ENCODE measurements at places on chromosomes 3 and 15. TPM values are rescaled to one million over a fixed set of nuclear protein-coding genes. Genes with fewer than 3 reads are reported as not detected.
A peak's percentile ranks its signal among the peaks of the same experiment; 100 is the strongest.

DNA sequence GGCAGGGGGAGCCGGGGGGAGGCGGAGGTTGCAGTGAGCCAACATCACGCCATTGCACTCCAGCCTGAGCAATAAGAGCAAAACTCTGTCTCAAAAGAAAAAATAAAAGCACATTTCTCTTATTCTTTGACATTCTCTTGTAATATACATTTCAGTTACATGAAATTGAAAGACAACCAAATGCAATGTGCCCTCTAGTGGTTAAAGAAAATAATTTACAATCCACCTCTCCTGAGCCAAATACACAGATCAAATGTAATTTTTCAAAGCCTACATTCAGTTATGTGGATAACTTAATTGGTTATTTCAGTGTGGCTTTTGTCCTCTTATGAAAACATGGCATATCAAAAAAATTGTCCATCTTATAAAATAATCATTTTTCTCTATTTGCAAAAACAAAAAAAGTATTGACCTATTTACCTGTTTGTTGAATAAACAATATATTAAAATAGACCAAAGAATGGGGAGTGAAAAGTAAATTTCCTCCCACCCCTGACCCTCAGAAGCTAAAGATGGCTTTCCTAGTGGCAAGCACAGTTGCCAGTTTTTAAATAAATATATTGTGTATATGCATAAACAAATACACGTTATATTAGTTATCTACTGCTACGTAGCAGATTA, 14.2 kb upstream of the U2SURP start:
- H3K4me3 ChIP-seq = no peak overlapping the region
- no peak overlapping the region for H3K27ac ChIP-seq
- DNase-seq = no peak

DNA sequence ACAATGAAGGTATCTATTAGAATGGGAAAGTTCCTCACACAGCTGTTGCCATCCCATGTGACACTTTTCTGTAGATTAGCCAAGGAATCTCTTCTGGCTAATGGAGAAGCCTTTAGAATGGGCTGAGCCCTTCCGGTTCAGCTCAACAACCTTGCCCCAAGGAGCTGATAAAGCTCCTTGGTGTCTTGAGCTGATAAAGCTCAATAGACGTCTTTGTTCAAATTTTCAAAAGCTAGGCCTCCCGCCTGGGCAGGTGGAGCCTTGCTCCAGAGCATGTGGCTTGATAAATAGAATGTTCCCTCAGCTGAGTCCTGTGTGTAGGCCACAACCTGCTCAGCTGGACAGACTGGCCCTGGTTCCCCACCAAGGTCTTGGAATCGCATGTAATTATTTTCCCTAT, 7.2 kb upstream of the BNIP2 start:
- H3K27ac ChIP-seq = no peak overlapping the region
- H3K4me1 ChIP-seq = no peaks in the 10 kb centered on the region
- peaks cover 4% of the 10 kb centered on the region for H3K27me3 ChIP-seq
- no peaks in the 10 kb centered on the region for H3K36me3 ChIP-seq
- H3K4me3 ChIP-seq = no peak overlapping the region

GRCh38 chr3:32397941-32398340, 6.3 kb downstream of the CMTM7 start:
- DNase-seq = no peak
- no peak overlapping the region for H3K4me3 ChIP-seq
- peaks cover 4% of the 10 kb centered on the region for H3K36me3 ChIP-seq
- H3K27me3 ChIP-seq = no peaks in the 10 kb centered on the region
- H3K27ac ChIP-seq = peak overlapping the region; percentile 3

DNA sequence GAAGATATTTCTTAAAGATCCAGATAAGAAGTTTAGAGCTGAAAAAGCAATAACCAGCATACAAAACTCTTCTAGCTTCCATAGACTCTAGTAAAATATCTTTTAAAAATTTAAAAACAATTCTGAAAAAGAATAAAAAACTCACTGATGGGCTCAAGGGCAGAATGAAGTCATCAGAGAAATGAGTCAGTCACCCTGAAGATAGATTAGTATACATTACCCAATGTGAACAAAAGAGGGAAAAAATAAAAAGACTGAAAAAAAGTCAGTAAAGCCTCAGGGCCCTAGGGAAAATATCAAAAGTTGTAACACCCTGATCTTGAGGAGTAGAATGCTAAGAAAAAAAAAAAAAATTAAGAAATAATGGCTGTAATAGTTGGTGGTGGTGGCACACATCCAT, 11.4 kb downstream of the DET1 start:
- H3K27ac ChIP-seq = no peak overlapping the region
- H3K4me1 ChIP-seq = no peaks in the 10 kb centered on the region
- no peaks in the 10 kb centered on the region for H3K27me3 ChIP-seq
- DNase-seq = no peak
- peaks cover 12% of the 10 kb centered on the region for H3K36me3 ChIP-seq

TOPBP1 gene
- total RNA-seq = 103 TPM

DNA sequence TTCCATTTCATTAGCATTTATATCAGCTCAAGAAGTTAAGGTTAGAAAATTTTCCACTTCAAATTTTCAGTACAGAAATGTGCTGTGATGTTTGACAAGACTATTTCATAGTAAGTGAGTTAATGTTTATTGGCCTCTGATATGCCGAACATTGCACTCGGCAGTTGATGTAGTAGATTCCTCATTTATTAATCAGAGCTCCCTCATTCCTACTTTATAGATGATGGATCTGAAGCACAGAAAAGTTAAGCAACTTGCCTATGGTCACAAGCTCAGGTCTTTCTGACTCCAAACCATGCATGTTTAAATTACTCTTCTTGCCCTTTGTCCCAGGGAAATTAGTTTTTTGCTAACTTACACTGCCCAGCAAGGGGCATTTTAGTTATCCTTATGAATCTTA, 92.0 kb downstream of the ATG7 start:
- no peaks in the 10 kb centered on the region for H3K27me3 ChIP-seq
- H3K4me1 ChIP-seq = peaks cover 10% of the 10 kb centered on the region
- H3K36me3 ChIP-seq = peaks cover 36% of the 10 kb centered on the region
- no peak overlapping the region for H3K27ac ChIP-seq
- no peak for DNase-seq

GOLGA6D gene
- 0.12 TPM for total RNA-seq

- H3K4me1 ChIP-seq = peaks cover 15% of the 10 kb centered on the region
- H3K27me3 ChIP-seq = no peaks in the 10 kb centered on the region
- DNase-seq = no peak
- H3K4me3 ChIP-seq = no peak overlapping the region
- H3K36me3 ChIP-seq = peaks cover 2% of the 10 kb centered on the region
These were observed 166.8 kb upstream of the TGFBR2 start for GRCh38 chr3:30439451-30440053.

AMIGO3 gene
- total RNA-seq = 1.2 TPM

KLF15 gene
- total RNA-seq = not detected

DNA sequence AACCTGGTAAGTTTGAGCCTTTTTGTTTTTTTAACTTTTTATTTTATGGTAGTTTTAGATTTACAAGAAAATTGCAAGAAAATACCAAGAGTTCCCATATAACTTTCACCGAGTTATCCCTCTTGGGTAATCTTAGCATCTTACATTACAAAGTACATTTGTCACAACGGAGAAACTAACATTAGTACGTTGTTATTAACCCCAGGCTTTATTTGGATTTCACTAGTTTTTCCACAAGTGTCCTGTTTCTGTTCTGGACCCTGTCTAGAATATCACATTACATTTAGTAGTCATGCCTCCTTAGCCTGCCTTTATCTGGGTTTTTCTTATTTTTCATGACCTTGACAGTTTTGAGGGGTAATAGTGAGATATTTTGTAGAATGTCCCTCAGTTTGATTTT, 53.5 kb upstream of the KPNA4 start:
- peaks cover 32% of the 10 kb centered on the region for H3K27me3 ChIP-seq
- no peaks in the 10 kb centered on the region for H3K4me1 ChIP-seq
- H3K27ac ChIP-seq = no peak overlapping the region
- no peak overlapping the region for H3K4me3 ChIP-seq

- no peaks in the 10 kb centered on the region for H3K4me1 ChIP-seq
- no peak overlapping the region for H3K4me3 ChIP-seq
- no peaks in the 10 kb centered on the region for H3K36me3 ChIP-seq
These were observed 392.6 kb upstream of the ADAMTS9 start for GRCh38 chr3:65080432-65080831.

- no peak for DNase-seq
- H3K4me3 ChIP-seq = no peak overlapping the region
- no peaks in the 10 kb centered on the region for H3K4me1 ChIP-seq
- H3K27me3 ChIP-seq = peaks cover 9% of the 10 kb centered on the region
- no peak overlapping the region for H3K27ac ChIP-seq
These were observed 119.3 kb downstream of the P3H2 start for GRCh38 chr3:190001426-190001825.

SEMA6D gene
- total RNA-seq = not detected

DNA sequence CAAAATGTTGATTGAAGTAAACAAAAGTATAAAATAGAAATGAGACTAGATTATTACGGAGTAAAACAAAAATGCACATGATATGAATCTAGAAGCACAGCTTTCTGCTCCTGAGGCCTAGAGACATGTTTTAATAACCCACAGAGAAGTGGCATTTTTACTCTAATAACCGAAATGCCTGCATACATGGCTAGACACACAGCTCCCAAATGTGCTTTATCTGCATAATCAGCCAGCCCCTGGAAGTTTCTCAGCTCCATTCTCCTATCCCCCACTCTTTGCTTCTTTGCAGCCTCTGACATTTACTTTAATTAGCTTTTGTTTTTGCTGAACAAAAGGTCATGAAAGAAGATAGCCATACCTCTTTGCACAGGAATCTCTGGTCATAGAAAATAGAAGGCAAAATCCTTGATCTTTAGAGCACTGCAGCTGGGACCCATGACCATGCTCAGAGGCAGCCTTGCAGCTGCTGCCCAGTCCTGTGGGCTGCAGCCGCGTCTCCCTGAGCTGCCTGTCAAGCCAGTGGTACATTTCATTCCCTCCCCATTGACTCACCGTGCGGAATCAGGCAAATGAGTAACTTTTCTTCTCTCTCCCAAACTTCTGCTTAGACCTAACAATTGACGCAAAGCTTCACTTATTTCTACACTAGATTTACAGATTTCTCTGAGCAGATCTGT, at the start of gene VEPH1:
Gene VEPH1, minus strand, starts transcription at position 501 of the 680 bp plus-strand sequence. CDS start 8,067 bp downstream, outside the sequence.
- peaks cover 3% of the 10 kb centered on the region for H3K4me1 ChIP-seq
- peaks cover 38% of the 10 kb centered on the region for H3K27me3 ChIP-seq
- no peak for DNase-seq
- no peak within 1 kb of the TSS for H3K4me3 ChIP-seq
- H3K27ac ChIP-seq = no peak within 1 kb of the TSS
- no peaks in the 10 kb centered on the region for H3K36me3 ChIP-seq

GRIP2 gene
- total RNA-seq = not detected

SERINC4 gene
- 0.30 TPM for total RNA-seq

- peak within 1 kb of the TSS; percentile 90 for H3K27ac ChIP-seq
- DNase-seq = peak; percentile 89
- peaks cover 48% of the 10 kb centered on the region for H3K36me3 ChIP-seq
- peak within 1 kb of the TSS; percentile 79 for H3K4me3 ChIP-seq
These were observed at the start of gene CCR1 for GRCh38 chr3:46208167-46208704. Gene CCR1 (minus strand): TSS chr3:46208313. CDS start chr3:46204313, 4,000 bp downstream.

GRCh38 chr3:72181251-72181650, 396.3 kb upstream of the PROK2 start:
- no peak overlapping the region for H3K27ac ChIP-seq
- peaks cover 11% of the 10 kb centered on the region for H3K4me1 ChIP-seq
- no peaks in the 10 kb centered on the region for H3K36me3 ChIP-seq
- no peak overlapping the region for H3K4me3 ChIP-seq

GABRR3 gene
- not detected for total RNA-seq

- H3K36me3 ChIP-seq = peaks cover 52% of the 10 kb centered on the region
- H3K4me3 ChIP-seq = no peak overlapping the region
- no peaks in the 10 kb centered on the region for H3K27me3 ChIP-seq
- no peak for DNase-seq
- no peak overlapping the region for H3K27ac ChIP-seq
- H3K4me1 ChIP-seq = peaks cover 2% of the 10 kb centered on the region
These were observed 46.0 kb downstream of the GALK2 start for GRCh38 chr15:49215768-49216739.

GRCh38 chr15:96356494-96357455, 26.3 kb downstream of the NR2F2 start:
- peak overlapping the region; percentile 49 for H3K27ac ChIP-seq
- H3K27me3 ChIP-seq = peaks cover 58% of the 10 kb centered on the region
- H3K4me3 ChIP-seq = peak overlapping the region; percentile 74
- DNase-seq = peak; percentile 82

DNA sequence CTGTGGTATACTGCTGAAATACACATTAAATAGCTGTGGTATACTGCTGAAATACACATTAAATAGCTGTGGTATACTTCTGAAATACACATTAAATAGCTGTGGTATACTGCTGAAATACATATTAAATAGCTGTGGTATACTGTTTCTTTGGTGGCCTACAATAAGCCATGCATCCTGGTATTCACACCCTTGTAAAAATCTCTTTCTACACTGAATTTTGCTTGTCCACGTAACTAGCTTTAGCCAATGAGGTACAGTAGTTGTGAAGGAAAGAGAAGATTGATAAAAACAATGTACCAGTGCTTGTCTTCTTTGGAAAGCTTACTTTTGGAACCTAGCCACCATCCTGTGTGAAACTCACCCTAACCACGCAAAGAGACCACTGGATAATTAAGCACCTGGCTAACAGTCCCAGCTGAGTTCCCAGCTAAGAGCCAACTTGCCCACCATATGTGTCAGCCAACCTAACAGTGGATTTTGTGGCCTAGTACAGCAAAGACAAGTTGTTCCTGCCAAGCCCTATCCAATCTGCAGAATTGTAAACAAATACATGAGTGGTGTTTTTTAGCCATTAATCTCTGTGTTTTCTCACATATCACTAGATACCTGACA, 103.4 kb upstream of the MELTF start:
- H3K4me3 ChIP-seq = no peak overlapping the region
- peaks cover 62% of the 10 kb centered on the region for H3K36me3 ChIP-seq
- no peaks in the 10 kb centered on the region for H3K27me3 ChIP-seq
- H3K27ac ChIP-seq = no peak overlapping the region
- H3K4me1 ChIP-seq = peaks cover 3% of the 10 kb centered on the region
- no peak for DNase-seq

GRCh38 chr3:139716908-139717485, 39.2 kb upstream of the NMNAT3 start:
- H3K27me3 ChIP-seq = peaks cover 5% of the 10 kb centered on the region
- no peak overlapping the region for H3K27ac ChIP-seq
- no peak for DNase-seq
- H3K36me3 ChIP-seq = no peaks in the 10 kb centered on the region
- no peaks in the 10 kb centered on the region for H3K4me1 ChIP-seq

DNA sequence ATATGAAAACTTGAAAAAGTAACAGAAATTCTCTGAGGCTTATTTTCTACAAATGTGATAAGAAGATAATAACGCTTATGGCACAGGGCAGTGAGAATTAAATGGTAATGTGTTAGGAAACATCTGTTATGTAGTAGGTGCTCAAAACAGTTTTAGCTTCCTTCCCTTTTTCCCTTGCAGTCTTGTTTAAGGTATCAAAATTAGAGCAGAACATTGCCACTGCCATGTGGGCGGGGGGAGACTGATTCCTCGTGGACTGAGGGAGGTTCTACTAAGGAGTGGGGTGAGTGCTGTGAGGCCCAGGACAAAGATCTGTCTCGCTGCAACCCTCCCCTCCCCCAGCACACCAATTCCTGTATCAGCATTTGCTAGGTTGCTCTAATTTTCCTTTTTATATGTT, 702.4 kb downstream of the TUSC7 start:
- H3K36me3 ChIP-seq = no peaks in the 10 kb centered on the region
- H3K4me1 ChIP-seq = no peaks in the 10 kb centered on the region
- no peak for DNase-seq

GRCh38 chr3:133934996-133935842, 39.5 kb upstream of the RAB6B start:
- no peaks in the 10 kb centered on the region for H3K27me3 ChIP-seq
- H3K36me3 ChIP-seq = no peaks in the 10 kb centered on the region
- H3K4me1 ChIP-seq = no peaks in the 10 kb centered on the region
- DNase-seq = peak; percentile 18
- H3K27ac ChIP-seq = no peak overlapping the region

Data from activated CD8-positive, alpha-beta memory T cell treated with anti-CD3 and anti-CD28 coated beads, Interleukin-2, amount 10 ng/mL, durations not matched to agents 7 days and 5 days (primary cell).